Right lung (tissue), 10 donors: ENCODE measurements at places on chromosomes 16 and 17.

GRCh38 chr17:10052106-10052813 lies 146.1 kb downstream of the GAS7 start:
- DNase-seq = no peak

GRCh38 chr16:12539185-12539929 lies 264.3 kb downstream of the CPPED1 start:
- DNase-seq = no peak

- DNase-seq = no peak
These were observed 6.8 kb downstream of the KCNH6 start for GRCh38 chr17:63529711-63530556.

DNA sequence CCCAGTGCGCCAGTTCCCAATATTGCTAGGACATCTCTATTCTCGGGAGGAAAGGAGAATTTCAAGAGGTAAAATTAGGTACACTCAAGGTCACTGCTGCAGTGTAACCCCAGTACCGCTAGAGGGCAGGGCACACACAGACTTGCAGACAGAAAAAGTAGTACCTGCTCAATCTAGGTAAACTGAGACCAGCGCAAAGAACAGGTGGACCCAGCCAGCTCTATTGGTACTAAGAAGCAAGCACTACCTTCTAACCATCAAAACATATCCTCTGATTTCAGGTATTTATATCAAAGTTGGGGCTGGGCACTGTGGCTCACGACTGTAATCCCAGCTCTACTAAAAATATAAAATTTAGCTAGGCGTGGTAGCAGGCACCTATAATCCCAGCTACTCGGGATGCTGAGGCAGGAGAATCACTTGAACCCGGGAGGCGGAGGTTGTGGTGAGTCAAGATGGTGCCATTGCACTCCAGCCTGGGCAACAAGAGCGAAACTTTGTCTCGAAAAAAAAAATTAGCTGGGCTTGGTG lies 3.6 kb upstream of the WDR81 start:
- DNase-seq = no peak

- no peak for DNase-seq
These were observed 24.7 kb downstream of the PSMD7 start for GRCh38 chr16:74321356-74321755.
